ENCODE measurements at places on chromosomes 1 and 21.
A peak's percentile ranks its signal among the peaks of the same experiment; 100 is the strongest.

GRCh38 chr21:43189936-43190335 is 21.1 kb downstream of the CRYAA start:
- no peak for DNase-seq

GRCh38 chr1:215766521-215766920 is 199.4 kb downstream of the KCTD3 start:
- DNase-seq, result no peak

GRCh38 chr1:90067194-90067931 is 72.5 kb downstream of the ZNF326 start:
- DNase-seq, result no peak

GRCh38 chr1:79044974-79045650 is 38.6 kb upstream of the ADGRL4 start:
- no peak for DNase-seq

- peak; percentile 88 for DNase-seq
Observed at GRCh38 chr1:212858461-212859265, 588 bp downstream of the FLVCR1 start.

DNA sequence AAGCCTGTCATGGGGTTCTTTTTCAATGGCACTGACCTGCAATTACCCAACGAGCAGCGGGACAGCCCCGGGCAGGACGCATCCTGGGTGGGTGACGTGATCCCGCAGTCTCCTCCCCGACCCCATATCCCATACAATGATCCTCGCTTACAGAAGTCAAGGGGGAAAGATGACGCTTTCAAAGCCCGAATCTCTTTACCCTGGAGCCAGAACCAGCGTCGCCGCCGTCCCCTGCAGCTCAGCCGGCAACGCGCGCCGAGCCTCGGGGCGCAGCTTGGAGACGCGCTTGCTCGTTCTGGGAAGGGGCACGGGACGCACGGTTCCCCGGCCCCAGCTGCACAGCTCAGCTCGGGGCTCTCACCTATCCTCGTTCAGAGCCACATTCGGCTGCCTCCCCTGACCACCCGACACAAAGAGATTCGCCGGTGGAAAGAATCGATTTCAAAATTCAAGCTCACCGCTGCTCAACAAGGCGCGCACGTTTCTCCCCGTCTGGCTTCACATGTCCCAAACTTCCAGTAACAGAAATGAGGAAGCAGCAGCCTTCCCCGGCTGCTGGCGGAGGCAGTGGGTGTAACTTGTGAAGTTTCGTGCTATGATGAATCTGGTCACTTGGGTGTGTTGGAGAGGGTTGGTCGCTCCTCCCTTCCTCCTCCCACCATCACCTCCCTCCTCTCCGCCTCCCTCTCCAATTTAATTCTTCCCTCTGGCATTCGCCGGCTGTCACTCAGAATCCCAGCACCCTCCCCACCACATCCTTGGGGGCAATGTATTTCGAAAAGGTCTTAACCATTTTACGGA is at the start of gene TIAM1:
Gene TIAM1 (minus strand): TSS at position 582 of the 801 bp plus-strand sequence. CDS start 77,289 bp downstream, outside the sequence.
- peak; percentile 40 for DNase-seq

DNA sequence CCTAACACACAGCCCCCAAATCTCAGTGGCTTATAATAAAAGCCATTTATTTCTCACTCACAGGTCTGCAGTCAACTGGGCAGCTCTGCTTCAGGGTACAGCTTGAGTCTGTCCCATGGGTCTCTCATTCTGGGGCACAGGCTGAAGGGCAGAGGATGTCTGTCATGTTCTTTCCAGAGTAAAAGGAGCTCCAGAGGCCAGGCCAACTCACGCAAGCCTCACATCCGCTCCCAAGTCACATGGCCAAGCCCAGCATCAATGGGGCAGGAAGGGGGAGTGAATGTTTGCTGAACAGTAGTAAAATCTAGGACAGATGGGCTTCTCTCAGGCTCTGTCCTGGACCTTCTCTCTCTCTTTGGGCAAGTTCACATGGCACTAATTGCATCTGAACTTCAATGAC is 7.1 kb upstream of the SSBP3 start:
- DNase-seq, result peak; percentile 84

GRCh38 chr1:149967646-149968045 is 31.0 kb upstream of the MTMR11 start:
- no peak for DNase-seq

GRCh38 chr1:110007046-110007830 is 22.7 kb downstream of the AHCYL1 start:
- DNase-seq, result no peak

DNA sequence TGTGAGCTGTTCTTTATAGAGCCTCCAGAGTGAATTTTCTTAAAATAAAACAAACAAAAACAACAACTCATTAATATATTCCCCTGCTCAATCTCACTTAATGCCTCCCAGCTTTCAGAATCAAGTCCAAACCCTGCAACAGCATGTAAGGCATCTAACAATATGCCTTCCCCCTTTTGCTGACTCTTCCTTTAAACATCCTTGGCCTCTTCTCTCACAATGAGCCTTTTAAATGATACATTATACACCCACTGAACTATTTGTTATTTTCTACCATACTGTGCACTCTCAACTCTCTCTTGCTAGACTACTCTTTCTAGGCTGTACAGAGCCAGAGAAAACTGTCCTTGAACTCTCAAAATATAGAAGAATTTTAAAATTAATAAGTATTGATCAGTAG is 115.2 kb upstream of the SNX7 start:
- DNase-seq, result no peak

- DNase-seq, result peak; percentile 67
Observed at GRCh38 chr1:197917805-197918651, 856 bp downstream of the LHX9 start.

All from DMS53 (cell line).